ENCODE measurements at places on chromosomes 2 and 18.

DNA sequence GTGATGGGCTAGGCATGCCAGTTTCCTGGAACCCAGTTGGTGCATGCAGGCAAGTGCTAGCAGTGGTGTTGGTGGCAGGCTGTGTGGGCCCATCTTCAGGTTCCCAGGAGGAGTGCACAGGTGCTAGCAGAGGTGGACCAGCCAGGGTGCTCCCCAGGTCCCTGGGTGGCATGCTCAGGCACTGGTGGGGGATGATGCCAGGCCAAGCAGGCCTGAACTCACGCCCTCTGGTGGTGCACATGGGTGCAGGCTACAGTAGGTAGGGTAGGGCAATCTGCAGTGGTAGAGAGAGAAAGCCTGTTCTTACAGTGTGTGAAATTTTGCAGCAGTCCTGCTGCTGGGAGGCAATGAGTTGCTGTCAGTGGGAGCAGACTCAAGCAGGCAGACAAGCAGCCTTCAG is 1651.8 kb downstream of the DPP10 start:
- no peak for DNase-seq

DNA sequence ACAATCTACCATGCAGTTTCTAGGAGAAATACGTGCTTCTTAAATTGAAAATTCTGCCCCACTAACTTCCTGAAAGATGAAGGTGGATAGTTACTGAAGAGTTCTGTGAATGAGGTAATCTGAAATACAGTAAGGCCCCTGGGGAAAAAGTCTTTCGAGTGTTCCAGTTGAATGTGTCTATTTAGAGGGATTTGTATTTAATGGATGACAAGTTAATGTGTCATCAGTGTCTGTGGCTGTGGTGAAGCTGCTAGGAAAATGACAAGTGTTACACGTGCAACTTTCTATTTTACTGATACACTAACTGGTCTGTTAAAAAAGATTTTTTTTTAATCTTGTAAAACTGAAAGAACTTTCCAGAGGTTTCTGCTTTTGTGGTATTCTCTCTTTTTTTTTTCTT is 384.6 kb downstream of the STK39 start:
- DNase-seq = no peak

GRCh38 chr2:100653449-100654035 is 90.7 kb downstream of the PDCL3 start:
- DNase-seq = no peak

- DNase-seq = no peak
Observed at GRCh38 chr2:191638079-191638801, 39.7 kb upstream of the NABP1 start.

DNA sequence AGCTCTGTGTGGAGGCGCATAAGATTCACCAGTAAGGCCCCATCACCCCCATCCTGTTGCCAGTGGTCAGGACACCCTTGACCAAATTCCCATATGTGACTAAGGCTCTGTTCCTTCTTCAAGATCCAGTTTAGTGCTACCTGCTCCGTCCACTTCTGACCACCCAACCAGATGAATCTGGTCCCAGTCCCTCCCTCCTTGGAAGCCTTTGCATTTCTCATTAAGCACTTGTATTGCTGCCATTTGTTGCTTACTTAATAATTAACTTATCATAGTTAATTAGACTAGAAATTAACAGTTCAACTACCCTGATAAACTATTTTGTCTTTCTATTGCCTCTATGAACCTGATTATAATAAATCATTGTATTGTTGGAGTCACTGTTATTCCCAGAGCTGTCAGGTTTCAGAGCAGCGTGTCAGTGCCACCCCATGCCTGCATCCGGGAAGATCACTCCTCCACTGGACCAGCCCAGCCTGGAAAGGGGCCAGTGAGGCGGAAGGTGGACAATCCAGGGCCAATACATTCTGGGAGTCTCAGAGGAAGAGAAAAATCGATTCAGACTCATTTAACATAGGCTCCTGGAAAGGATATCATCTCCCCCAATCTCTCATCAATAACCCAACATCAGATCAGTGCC is 9.5 kb upstream of the NAT8 start:
- no peak for DNase-seq

- no peak for DNase-seq
Observed at GRCh38 chr2:99851089-99851488, 291.3 kb downstream of the AFF3 start.

GRCh38 chr2:28558158-28558820 is 62.4 kb downstream of the PLB1 start:
- DNase-seq = no peak

- DNase-seq = no peak
Observed at GRCh38 chr18:10400534-10401307, 53.7 kb upstream of the APCDD1 start.

DNA sequence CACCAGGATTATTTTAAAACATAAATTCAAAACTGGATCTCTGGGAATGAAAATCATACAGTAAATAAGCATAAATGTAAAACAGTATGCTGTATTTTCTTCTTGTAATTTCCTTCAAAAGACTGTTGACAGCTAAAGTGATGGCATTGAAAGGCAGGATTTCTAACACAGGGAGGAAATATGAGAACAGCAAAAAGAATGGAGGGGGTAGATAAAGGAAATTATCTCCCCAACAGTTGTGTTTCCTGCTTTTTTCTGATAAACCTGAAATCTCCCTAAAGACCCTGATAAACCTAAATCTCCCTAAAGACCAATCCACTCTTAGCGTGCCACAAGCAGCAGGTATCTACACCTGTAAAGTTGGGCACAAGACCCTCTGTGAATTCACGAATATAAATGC is 50.8 kb downstream of the PIAS2 start:
- DNase-seq = no peak

GRCh38 chr18:45085916-45086624 is 405.4 kb downstream of the SETBP1 start:
- DNase-seq = no peak

DNA sequence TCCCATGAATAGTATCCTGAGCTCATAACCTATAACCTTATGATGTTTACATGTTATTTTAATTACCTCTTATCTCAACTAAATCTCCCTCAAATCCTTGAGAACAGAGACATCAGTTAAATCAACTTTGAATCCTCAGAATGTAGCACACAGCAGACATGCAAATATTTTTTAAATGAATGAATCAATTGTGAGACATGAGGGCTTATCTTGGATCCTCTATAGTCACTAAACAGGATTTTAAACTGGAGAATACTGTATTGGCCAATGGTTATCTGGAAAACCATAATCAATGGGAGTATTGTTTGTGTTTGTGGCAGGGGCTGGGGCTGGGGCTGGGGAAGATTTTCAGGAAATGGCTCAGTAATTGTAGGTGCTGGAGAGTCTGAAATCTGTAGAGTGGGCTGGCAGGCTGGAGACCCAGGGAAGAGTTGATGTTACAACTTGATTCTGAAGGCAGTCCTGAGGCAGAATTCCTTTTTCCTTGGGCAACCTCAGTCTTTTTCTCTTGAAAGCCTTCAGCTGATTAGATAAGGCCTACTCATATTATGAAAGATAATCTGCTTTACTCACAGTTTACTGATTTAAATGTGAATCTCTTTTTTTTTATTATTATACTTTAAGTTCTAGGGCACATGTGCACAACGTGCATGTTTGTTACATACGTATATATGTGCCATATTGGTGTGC is 106.3 kb downstream of the NCOA1 start:
- no peak for DNase-seq

DNA sequence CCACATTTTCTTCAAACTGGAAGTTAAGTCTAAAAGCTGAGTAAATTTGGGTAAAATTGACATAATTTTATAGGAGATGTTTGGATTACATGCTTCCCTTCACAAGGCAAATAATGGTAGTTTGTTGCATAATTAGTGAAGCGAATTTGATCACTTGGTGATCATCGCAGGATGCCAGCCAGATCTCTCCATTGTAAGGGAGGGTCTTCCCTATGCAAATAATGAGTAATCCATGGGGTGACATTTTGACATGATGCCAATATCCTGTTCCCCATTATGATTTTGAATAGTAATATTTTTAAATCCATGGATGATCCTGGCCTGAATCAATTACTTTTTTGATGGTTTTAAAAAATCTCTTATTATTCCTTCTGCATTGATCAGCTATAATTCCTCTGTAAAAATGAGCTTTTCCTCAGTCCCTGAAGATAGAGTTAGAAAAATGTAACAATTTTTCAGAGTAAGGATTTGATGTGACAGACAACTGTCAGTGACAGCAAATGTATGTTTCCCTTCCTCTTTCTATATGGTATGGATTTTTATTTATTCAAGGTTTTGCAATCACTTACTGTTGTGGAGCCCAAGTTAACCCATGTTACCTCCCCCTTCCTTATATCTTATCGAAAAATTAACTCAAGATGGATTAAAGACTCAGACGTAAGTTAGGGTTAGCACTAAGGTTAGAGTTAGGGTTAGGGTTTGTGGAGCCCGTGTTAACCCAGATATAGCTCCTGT is 21.4 kb downstream of the CCL20 start:
- DNase-seq = no peak

- no peak for DNase-seq
Observed at GRCh38 chr2:27569398-27569797, 13.4 kb upstream of the ZNF512 start.

- no peak for DNase-seq
Observed at GRCh38 chr18:42929181-42929580, 186.3 kb downstream of the RIT2 start.

DNA sequence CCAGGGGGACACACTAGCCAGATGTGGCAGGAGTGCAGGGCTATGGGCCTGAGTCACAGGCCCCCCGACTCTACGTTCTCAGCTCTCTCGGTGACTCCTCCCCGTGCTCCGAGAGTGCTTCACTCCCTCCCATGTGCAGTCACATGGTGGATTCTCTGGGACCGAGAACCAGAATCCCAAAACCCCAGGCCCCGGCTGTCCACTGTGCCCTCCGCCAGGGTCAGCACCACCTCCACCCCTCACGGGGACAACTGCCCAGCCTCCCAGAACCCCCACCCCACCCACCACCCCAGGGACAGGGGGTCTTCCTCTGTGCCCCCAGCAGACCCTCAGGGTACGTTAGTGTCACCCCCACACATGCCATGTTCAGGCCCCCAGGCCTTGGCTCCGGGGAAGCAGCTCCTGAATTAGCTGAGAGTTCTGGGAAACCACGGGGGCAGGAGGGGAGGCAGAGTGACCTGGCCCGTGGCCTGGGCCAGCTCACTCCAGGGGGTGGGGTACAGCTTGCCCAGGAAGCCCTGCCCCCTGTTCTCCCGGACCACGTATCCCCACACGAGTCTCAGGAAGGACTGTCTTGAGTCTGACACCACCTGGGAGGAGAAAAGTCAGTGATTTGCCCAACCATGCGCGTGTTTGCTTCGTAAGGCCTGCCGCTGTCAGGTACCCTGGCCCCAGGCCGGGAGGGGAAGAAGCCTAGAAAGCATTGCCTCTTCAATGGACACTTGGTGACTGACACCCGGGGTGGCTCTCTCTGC is 4.4 kb downstream of the RAMP1 start:
- no peak for DNase-seq

DNA sequence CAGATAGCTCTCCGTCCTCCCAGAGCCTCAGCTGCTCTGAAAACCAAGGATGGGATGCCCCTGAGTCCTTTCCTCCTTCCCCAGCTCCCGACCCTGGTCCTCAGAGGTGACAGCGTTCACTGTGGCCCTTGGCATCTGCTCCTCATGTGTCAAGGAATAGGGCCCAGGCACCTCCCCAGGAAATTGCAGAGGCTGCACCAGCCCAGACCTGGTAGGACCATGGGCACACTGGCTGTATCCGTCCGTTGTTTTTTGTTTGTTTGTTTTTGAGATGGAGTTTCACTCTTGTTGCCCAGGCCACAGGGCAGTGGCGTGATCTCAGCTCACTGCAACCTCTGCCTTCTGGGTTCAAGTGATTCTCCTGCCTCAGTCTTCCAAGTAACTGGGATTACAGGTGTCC is 37.5 kb upstream of the SLC66A3 start:
- DNase-seq = no peak

DNA sequence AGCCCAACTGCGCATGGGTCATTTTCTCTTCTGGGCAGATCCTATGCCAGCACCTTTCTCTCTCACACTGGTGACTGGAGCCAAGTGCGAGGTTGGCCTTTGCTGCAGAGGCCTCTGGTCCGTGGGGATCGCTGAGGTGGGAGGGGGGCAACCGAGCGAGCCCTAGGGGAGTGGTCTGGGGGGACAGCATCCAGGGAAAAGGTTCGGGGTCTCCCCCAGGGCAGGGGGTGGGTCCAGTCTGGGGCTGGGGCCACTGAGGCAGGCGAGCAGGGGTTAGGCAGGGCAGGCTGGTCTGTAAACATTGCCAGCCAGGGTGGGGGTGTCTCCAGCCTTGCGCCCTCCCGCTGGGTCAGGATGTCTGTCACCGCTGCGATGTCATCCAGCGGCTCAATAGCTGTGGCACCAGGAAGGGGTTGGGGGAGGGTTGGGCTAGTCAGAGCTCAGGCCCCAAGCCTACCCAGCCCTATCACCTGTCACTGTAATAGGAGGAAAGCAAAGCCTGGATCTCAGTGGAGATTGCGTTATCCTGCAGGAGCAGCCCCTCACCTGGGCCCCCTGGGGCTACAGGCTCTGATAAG is 4.7 kb downstream of the WDR54 start:
- no peak for DNase-seq

- no peak for DNase-seq
Observed at GRCh38 chr2:19675856-19676460, 225.8 kb downstream of the TTC32 start.

DNA sequence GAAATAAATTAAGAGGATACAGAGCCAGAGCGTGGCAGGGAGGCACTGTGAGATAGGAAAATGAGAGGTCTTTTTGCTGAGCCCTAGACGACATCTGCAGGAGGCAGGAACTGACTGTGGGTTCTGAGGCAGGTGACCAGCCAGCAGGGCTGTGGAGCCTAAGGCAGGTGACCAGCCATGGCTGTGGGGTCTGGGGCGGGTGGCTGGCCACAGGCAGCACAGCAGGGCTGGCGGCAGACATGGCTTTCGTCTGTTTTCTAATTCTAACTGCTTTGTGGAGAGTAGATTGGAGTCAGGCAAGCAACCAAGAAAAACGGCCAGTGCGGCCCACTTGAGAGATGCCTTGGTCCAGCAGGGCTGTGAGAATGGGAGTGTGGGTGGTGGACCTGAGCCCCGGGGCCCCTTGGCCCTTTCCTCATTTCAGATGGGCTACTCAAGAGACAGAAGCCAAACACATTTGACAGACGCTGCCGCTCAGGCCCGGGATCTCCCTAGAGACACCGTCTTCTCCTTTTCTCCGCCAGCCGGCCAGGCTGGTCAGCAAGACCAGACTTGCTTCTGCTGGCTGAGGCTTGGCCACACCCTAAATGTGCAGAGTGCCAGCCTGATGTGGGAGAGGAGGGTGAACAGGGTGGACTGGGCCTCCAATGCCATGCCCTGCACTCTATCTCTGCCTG is 19.7 kb upstream of the GNAL start:
- no peak for DNase-seq

GRCh38 chr18:59900222-59901128 is 679 bp downstream of the PMAIP1 start:
- DNase-seq = peak; percentile 50

DNA sequence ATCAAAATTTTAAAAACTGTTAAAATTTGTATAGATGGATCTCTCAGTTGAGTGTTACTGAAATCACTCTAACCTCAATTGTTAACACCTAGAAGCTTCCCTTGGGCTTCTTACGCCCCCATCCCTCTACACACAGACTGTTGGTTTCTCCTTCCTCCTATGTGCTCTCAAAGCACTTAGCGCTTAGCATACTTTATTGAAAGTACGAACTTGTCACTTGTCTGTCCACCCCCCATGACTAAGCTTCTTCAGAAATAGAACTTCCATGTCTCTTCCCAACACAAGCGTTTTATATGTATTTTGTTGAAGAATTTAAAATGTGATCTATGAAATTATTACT is 441 bp downstream of the MPHOSPH10 start:
- DNase-seq = no peak

- no peak for DNase-seq
Observed at GRCh38 chr2:27737676-27738348, 33.7 kb upstream of the MRPL33 start.
